ENCODE measurements at places on chromosomes 16 and 17. TPM values are rescaled to one million over a fixed set of nuclear protein-coding genes. Genes with fewer than 3 reads are reported as not detected.

Gene DYNLRB2
- total RNA-seq = 2.9 TPM

Gene GPRC5B
- 4.0 TPM for total RNA-seq

Gene SEZ6L2
- 2.2 TPM for total RNA-seq

Gene LRRC75A
- total RNA-seq = 16.6 TPM

Gene SHCBP1
- total RNA-seq = 3.1 TPM

Gene LLGL2
- 62.1 TPM for total RNA-seq

Gene MLKL
- 52.4 TPM for total RNA-seq

Gene TEDC2
- total RNA-seq = 0.83 TPM

Gene PPY
- not detected for total RNA-seq

Gene IL34
- total RNA-seq = 89.2 TPM

Gene ZFP3
- 9.7 TPM for total RNA-seq

Gene KRT27
- not detected for total RNA-seq

Gene FNDC8
- total RNA-seq = not detected

Gene PRR35
- total RNA-seq = not detected

GRCh38 chr17:29716566-29716965, 93.9 kb upstream of the CORO6 start:
- DNase-seq = no peak

- no peak for DNase-seq
Observed at GRCh38 chr17:69820876-69821473, 254.1 kb upstream of the KCNJ16 start.

DNA sequence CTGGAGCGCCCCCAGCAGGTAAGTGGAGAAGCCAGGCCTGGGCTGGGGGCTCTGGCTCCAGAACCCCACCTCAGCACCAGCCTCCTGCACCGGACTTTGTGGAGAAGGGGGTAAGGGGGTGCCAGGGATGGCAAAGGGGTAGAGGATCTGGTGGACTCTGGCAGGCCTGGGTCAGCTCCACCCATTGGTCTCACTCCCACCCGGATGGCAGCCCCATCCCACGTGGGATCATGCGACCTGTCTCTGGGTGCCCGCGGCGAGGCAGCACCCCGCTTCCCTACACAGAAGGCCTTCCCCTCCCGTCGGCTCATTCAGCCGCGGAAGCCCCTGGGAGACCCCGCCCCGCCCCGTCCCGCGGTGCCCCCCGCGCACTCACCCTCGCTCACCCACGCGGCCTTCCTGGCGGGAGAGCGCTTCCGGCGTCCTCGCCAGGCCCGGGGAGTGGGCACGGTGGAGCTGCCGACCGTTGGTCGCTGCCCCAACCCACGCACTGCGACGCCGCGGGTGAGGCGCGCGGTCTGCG, 498 bp upstream of the PLEKHG4 start:
- no peak for DNase-seq

GRCh38 chr16:66857437-66857836, 13.2 kb downstream of the CA7 start:
- DNase-seq = peak; percentile 1

DNA sequence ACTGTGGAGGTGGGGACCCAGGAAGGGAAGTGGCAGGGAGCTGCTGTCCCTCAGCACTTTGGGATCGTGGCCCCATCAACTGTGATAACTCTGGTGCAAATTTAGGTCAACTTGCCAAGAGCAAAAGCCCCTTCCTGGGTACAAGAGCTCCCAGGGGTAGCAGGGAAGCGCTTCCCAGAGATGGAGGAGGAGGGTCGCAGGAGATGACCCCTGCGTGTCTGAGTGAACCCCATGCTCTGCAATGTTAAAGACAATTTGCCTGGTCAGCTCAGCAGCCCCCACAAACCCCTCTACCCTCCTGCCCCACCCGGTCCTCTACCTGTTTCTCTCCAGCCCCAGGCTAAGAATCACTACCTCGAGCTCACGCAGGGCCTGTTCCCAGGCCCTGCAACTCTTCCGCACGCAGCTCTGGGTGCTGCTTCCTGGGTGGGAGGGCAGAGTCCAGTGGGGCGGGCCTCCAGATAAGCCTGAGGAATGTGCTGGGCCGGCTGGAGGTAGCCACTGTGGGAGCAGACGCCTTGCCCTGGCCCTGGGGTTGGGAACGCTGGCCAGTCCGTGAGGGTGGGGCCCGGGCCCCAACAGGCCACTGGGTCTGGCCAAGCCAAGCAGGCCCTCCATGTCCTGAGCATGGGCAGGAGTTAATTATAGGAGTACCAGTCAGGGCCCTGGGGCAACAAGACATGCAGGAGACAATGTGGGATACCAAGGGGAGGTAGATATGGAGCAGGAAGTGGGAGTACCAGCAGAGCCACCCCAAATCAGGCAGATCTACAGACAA, 6.1 kb downstream of the DOK4 start:
- peak; percentile 74 for DNase-seq

- DNase-seq = no peak
Observed at GRCh38 chr16:17804857-17805256, 334.1 kb upstream of the XYLT1 start.

DNA sequence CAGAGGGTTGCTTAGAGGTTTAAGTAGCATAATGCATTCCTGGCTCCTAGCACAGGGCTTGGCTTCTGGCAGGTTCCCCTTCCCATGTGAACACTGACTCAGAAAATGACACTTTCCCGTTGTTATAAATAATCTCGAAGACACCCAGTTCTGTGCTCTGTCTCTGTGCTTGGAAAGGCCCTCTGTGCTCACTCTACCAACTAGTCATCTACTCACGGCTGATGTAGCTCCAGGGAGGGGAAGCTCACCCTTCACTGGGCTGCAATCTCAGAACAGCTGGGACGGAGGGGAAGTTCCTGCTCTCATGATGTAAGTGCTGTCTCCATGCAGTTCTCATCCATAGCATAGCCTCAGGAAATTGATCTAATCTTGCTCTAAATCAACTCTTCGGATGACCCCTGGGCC, 230.5 kb upstream of the ASIC2 start:
- DNase-seq = no peak

GRCh38 chr17:42337442-42337841, 49.1 kb downstream of the STAT5A start:
- DNase-seq = no peak

GRCh38 chr16:51151961-51152663, 1.0 kb upstream of the SALL1 start:
- DNase-seq = no peak

- no peak for DNase-seq
Observed at GRCh38 chr17:13765701-13766100, 164.0 kb upstream of the HS3ST3A1 start.

DNA sequence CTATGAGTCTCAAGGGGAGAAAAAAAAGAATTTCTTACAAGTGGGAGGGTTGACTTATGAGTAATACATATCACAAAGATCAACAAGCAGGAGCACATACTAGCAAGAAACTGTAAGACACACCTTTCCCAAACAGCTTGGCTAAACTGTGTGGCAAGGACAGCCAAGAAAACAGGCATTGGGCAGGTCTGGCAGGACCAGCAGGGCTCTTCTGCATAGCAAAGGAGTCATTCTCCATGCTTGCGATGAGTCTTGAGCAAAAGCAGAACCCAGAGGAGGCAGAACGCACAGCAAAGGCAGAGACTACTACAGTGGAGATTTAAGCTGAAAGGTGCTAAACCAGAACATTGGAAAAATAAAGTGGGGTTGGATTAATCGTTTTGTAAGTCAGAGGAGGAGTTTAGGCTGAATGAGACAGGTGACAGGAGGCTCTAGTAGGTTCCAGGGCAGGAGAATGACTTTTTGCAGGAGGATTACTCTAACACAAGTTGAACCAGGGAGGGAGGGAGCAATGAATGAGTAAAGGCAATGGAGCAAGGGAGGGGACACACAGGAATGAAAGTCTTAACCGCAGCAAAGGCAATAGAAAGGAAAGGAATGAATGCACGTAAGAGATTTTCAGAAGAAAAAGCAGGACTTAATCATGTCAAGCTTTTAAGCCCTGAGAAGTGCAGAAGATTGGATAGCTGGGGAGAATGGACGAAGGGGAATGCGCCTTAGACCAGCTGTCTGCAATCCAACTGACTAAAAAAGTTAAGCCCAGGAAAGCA, 2.7 kb downstream of the N4BP1 start:
- DNase-seq = no peak

- peak; percentile 36 for DNase-seq
Observed at GRCh38 chr17:73494950-73495349, 149.3 kb downstream of the SDK2 start.

DNA sequence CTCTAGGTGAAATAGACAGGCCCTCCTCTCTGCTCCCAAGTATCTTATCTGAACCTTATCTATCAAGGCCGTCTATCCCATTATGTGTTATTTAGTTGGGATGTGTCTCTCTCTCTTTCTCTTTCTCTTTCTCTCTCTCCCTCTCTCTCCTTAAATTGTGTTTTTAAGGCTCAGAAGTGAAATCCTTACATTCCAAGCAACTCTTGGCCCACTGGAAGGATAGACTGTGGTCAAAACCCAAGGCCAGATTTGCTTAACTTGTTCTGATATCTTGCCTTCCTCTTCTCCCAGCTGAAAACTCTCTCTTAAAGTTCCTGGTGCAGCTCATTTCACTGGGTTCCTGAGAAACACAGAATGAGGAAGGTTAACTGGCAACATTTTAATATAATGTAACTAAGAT, 14.7 kb downstream of the CDRT4 start:
- DNase-seq = no peak

DNA sequence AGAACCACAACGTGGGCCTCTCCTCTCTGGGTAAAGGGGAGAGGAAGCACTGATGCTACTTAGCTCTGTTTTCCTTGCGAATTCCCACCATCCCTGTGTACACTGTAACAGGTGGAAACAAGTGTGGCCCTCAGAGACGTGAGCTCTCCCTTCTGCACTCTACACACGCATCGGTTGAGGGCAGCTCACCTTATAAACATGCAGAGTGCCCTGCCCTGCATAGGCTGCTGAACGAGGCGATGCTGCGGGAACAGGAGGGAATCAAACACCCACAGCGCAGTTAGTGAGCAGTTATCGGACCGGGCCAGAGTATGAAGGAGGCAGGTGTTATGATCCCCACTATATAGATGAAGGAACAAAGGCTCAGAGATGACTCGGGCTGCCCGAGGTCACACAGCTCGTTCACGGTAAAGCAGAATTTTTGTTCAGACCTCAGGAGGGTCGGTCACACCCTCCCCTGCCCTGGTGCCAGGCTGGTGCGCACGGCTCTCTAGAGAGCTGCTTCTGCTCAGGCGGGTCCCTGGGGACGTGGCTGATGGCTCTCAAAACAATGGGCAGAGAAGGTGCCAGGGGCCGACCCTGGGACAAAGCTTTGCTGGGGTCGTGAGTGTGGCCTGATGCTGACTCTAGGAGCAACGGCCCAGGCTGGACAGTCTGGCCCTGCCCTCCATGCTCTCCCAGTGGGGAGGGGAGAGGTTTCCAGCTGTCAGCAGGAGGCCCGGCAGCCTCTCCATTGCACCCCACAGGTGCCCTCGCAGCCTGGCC, 68.5 kb downstream of the RPH3AL start:
- DNase-seq = peak; percentile 43

DNA sequence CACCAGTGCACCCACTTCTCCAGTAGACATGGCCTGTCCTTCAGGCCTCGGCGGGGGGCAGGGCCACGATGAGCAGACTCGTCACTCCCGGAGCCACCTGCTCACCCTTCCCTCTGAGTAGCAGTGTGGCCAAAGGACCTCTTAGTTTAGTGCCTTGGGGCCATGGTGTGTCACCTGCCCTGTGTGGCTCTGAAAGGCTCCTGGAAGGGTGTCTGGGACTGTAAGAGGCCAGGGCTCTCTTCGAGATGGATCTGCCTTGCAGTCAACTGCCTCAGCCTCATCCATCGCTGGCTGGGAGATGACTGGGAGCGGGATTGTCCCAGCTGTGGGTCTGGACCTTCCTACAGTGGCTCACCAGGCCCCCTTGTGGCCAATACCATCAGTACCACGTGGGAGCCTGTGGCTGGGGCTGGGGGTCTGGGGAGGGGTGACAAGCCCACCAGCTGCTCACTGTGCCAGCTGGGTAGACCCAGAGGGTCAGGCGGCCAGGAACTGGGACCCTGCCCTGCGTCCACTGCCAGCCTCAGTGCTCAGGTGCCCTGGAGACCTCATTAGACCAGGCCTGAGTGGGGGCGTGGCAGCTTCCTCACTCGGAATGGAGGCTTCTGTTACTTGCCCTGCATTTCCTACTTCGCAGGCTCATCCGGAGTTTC, 133.4 kb downstream of the OR1D5 start:
- DNase-seq = no peak

GRCh38 chr17:28127196-28127595, 84.7 kb downstream of the NLK start:
- DNase-seq = no peak

DNA sequence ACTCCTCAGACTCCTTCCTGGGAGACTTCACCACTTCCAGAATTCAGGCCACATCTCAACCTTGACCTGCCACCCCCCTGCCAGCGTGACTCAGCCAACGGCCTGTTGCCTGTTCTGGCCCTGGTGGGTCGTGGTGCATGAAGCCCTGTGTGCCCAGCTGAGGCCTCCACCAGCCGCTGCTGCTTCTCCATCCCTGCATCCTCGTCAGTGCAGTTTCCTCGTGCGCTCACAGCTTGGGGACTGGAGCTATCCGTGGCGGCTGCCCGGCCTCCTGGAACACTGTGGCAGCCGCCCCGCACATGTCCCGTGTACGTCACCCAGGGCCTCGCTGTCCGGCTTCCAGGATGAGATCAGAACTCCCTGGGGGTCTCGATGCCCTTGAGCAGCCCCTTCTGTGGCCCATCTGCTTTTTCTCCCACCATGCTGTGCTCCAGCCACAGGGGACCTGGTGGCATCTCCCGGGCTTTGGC, 8.0 kb upstream of the TEDC2 start:
- DNase-seq = no peak

GRCh38 chr17:48123776-48124388, 16.3 kb downstream of the SNX11 start:
- no peak for DNase-seq

GRCh38 chr17:73639932-73640331, 4.3 kb downstream of the SDK2 start:
- peak; percentile 33 for DNase-seq

DNA sequence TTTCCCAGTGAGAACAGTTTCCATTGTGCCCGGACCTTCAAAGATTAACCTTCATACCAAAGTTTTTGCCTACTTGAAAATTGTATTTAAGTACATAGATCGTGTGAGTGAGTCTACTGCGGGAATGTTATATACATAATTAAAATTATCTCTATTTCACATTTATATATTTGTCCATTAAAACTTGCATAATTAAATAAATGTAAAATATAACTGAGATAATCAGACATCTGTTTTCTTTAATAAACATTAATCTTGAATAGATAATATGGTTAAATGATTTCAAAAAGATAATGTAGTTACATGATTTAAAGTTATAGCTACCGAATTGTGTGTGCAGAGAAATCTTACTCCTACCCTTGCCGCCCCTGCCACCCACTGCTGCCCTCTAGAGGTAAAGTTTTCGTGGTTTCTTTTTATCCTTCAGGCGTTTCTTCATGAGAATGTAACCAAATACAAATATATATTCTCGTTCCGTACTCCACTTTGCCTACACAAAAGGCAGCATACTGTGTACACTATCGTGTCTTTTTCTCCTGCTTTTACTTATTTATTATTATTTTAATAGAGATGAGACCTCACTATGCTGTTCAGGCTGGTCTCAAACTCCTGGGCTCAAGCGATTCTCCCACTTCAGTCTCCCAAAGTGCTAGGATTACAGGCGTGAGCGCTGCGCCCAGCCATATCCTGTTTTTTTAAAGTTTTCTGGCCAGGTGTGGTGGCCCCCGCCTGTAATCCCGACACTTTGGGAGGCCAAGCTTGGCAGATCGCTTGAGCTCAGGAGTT, 35.6 kb downstream of the RPA1 start:
- DNase-seq = peak; percentile 78

- peak; percentile 53 for DNase-seq
Observed at GRCh38 chr17:38741921-38742410, 6.2 kb downstream of the PCGF2 start.

Measured in spleen (tissue), 13 donors.